ENCODE measurements at places on chromosomes 3 and 15. TPM values are rescaled to one million over a fixed set of nuclear protein-coding genes. Genes with fewer than 3 reads are reported as not detected.

DNA sequence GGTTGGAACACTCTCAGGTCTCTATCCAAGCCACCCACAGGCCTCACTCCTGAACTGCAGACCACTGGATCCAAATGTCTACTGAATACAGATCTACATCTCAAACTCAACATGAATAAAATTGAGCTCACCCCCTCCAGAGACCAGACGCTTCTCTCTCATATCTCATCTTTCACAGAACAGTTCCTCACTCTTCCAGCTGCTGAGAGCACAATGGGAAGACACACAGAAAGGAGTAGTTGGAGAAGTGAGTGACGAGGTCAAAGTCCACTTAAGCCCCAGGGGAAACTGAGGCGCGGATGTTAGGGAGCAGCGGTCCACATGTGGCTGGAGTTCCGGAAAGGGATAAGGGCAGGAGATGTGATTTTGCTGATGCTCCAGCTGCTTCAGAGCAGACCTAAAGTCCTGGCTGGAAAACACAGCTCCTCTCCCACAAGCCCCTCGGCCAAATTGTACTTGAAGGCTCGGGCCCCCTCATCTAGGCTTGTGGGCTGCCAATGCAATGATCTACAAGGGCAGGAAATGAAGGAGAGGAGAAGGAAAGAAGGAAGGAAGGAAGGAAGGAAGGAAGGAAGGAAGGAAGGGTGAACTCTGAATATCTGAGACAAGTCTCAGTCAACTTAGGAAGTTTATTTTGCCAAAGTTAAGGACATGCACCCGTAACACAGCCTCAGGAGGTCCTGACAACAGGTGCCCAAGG lies 211.2 kb upstream of the TLE3 start:
- DNase-seq: no peak

Gene EFCAB12
- total RNA-seq: not detected

- DNase-seq: no peak
Observed at GRCh38 chr3:165712382-165712781, 124.8 kb downstream of the BCHE start.

- DNase-seq: no peak
Observed at GRCh38 chr3:48966367-48966766, 23.7 kb upstream of the P4HTM start.

GRCh38 chr15:72472992-72473610 lies 1.0 kb upstream of the ARIH1 start:
- DNase-seq: no peak

- no peak for DNase-seq
Observed at GRCh38 chr3:18215639-18216038, 209.5 kb downstream of the SATB1 start.

DNA sequence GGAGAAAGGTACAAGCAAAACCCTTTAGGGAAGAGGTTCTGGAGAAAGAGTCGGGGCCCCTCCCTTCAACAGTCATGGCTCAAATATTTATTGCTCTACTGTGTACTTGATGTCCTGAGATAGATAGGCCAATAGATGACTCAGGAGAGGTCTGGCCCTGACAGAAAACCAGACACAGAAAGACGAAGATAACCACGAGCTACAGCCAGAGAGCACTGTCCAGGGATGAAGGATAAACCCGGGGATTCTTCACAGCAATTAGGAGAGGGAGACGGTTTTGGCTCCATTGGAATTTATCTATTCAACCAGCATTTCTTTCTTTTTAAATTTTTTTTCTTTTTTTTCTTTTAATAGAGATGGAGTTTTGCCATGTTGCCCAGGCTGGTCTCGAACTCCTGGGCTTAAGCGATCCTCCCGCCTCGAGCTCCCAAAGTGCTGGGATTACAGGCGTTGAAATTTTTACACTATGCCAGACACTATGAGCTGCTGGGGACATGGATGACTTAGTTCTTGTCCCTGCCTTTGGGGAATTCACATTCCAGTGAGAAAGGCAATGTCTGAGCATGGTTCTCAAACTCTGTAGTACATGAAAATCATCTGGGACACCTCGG lies 4.6 kb upstream of the CIDEC start:
- DNase-seq: no peak

DNA sequence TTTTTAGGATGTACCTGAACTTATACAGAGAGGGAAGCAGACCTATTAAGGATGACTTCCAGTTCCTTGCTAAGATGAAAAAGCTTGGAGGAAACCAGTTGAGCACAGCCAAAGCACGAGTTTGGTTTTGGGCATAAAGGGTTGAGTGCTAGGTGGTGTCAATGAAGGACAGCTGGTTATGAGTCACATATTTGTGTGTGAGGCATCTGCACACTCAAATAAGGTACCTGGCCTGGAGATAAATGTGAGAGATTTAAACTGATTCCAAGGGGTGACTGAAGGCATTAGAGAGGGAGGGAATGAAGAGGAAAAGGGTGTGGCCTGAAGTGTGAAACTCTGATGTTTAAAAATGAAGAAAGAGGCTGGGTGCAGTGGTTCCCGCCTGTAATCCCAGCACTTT lies 486.7 kb downstream of the DIPK2A start:
- no peak for DNase-seq

- no peak for DNase-seq
Observed at GRCh38 chr15:77548589-77549557, 83.8 kb downstream of the LINGO1 start.

- DNase-seq: no peak
Observed at GRCh38 chr15:68982976-68983563, 31.4 kb upstream of the NOX5 start.

DNA sequence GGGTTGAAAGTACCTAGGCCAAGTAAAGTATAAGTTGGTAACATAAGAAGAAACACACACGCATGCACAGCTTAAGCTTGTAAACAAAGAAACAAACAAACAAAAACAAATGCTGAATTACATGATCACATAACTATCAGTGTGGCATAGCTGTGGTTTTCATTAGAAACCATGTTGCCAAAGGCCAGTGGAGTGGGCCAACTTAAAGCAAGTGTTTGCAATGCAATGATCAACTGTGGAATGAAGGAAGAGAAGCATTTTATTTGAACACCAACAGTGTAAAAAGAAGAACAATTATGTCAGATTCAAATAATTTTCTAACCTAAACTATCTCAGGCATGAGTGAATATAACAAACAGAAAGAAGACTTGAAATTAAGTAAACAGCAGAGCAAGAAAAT lies 199.4 kb upstream of the STRIT1 start:
- DNase-seq: no peak

Gene WNT7A
- total RNA-seq: not detected

DNA sequence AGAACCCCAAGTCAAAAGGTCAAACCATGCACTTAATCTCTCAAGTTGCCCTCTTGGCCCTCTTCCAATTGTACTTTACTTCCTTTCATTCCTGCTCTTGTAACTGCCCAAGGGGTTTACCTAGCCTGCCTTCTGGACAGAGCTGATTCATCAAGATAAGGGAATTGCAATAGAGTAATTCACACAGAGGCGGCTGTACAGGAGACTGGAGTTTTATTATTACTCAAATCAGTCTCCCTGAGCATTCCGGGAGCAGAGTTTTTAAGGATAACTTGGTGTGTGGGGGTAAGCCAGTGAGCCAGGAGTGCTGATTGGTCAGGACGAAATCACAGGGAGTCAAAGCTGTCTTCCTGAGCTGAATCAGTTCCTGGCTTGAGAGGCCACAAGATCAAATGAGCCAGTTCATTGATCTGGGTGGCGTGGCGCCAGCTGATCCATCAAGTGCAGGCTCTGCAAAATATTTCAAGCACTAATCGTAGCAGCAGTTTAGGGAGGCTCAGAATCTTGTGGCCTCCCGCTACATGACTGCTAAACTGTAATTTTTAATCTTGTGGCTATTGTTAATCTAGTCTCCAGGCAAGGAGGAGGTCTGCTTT lies 590.0 kb downstream of the EPHA3 start:
- DNase-seq: no peak

DNA sequence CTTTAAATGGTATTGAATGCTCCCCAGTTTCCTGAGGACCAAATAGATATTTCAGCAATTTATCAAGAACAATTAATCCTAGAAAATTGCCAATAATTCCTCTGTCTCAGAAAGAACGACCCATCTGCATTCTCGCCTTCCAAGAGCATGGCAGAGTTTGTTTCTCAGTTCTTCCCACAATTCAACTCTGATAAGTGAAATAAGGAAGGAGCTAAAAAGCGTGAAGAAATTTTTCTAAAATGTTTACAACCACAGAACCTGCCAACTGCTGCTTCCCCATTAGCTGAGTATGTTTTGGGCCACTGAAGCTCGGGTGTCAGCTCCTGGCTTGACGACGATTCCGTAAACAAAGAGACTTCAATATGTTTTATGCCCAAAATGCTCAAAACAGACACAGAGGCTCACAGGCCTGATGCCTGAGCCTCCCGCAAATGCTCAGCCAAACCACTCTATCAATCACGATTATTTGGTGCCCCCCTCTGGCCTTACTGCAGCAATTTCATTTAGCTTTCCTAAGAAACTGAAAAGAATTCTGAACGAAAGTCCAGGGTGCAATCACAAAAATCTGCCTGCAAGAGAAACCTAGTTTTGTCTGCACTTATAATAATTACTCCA lies 259.2 kb upstream of the CCDC54 start:
- DNase-seq: no peak

DNA sequence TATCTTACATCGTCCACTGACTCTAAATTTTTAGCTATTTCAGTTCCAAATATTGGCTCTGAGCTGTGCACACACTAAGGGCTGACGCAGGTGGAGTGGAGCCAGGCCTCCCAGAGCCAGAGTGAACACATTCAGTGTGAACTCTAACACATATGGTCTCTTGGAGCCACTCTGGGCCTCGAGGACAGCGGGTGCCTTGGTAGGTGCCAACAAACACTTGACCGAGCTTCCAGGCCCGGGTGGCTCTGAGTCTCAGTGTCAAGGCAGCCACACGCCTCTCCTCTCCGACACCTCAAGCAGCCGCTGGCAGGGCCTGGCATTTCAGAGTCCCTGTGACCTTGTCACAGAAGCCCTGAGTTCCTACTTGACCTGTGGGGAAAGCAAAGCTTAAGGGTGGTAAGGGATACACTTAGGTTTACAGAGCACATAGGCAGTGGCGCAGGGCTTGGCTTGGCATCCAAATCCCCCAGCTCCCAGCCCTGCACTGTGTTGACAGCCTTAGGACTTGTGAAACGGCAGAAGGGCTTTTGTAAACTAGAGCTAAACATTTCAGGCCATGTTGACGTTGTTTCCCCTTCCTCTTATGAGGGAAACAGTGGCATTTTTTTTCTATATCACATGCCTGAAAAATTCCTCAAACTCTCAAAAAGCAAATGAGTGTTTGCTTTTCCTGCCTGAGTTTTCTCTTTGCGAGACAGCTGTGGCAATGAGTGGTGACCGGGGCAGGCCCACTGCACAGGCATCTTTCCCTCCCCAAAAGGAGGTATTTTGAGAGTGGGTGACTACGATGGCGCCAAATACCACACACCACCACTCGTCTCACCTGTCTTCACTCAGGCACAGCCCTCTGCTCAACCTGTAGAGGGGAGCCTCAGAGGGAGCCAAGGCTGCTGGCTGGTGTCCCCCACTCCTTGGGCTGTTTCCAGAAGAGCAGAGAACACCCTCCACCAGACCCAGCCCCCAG lies 60.8 kb downstream of the DAPK2 start:
- peak; percentile 91 for DNase-seq

DNA sequence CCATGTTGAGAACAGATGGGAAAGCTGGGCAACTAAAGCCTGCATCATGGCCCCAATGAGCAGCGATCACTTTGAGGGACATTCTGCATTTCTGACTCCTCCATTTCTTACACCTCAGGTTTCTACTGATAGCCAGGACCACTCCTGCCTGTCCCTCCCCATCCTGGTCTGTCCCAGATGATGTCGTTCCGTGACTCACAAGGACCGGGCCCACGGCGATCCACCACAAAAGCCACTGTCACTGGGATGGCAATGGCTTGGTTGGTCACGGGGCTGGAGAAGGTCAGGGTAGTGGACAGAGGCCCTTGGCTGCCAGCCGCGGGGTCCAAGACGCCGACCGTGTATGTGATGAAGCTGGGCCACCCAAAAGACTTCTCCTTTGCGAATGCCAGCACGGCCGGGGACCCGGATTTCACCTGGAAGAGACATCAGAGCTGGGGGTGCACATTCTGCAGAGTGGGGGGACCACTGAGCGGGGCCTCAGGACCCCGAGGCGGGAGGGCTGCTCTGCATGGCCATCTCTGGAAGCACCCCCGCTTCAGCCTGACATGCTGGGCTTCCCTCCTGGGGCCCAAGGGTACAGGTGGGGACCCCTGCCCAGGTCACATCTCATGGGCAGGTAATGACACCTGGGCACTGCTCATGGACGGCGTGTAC lies 100.4 kb downstream of the NUP210 start:
- DNase-seq: no peak

- no peak for DNase-seq
Observed at GRCh38 chr3:57582474-57583168, 14.5 kb downstream of the ARF4 start.

Gene CCDC9B
- 169 TPM for total RNA-seq

- DNase-seq: no peak
Observed at GRCh38 chr3:103644450-103644849, 1209.6 kb downstream of the ZPLD1 start.

GRCh38 chr15:48355377-48355776 lies 24.1 kb downstream of the DUT start:
- no peak for DNase-seq

DNA sequence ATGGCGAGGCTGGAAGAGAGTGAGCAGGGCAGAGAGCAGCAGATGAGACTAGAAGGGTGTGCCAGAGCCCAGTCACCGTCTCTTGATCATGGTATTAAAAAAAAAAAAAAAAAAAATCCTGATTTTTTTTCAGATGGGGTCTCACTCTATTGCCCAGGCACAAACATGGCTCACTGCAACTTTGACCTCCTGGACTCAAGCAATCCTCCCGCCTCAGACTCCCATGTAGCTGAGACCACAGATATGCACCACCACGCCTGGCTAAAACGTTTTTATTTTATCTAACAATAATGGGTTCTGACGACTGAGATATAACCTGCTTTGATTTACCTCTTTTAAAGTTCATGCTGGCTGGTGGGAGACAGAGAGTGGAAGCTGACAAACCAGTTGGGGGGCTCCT lies 4.0 kb downstream of the GNB4 start:
- no peak for DNase-seq

DNA sequence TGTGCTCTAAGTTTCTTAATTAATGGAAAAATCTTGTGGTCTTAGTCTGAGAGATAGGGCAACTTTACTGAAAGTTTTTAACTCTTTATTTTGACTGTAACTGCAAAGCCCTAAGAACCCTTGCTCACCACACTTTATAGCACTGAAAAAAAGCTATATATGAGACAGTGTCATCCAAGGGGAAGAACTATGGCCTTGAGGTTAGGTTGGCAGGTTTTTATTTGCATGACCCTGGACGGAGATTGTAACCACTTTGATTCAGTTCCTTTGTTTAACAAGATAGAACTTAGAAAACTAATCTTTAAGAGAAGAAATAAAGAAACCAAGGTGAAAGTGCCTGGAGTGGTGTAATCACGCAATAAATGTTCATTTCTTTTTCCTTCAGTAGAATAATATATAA lies 30.6 kb upstream of the LYSMD4 start:
- DNase-seq: no peak

- no peak for DNase-seq
Observed at GRCh38 chr3:34634939-34635338, 836.5 kb downstream of the PDCD6IP start.
